ENCODE measurements at places on chromosomes 12 and 14. TPM values are rescaled to one million over a fixed set of nuclear protein-coding genes. Genes with fewer than 3 reads are reported as not detected.

Gene TGM1
- total RNA-seq: 12.3 TPM

Gene KRAS
- total RNA-seq: 23.0 TPM

Gene KLRC3
- not detected for total RNA-seq

Gene TRHDE
- total RNA-seq: 5.8 TPM

Gene IRAK3
- 3.0 TPM for total RNA-seq

Gene SLCO1B1
- total RNA-seq: not detected

Data from kidney epithelial cell (primary cell).